ENCODE measurements at places on chromosomes 2 and 18.

DNA sequence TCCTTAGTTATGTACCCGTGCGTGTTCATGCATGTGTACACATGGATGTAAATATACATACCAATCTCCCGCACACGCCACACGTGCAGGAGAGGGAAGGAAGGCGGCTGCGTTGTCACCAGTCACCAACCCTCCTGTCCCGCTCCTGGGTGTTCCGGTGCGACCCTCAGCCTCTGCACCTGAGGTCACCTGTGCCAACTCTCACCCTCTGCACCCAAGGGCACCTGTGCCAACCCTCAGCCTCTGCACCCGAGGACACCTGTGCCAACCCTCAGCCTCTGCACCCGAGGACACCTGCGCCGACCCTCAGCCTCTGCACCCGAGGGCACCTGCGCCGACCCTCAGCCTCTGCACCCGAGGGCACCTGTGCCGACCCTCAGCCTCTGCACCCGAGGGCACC lies 192.8 kb upstream of the SALL3 start:
- no peak for DNase-seq

GRCh38 chr2:84879584-84880394 lies 1.1 kb downstream of the TRABD2A start:
- DNase-seq: no peak

GRCh38 chr2:27800856-27801255 lies 29.3 kb downstream of the MRPL33 start:
- DNase-seq: no peak

DNA sequence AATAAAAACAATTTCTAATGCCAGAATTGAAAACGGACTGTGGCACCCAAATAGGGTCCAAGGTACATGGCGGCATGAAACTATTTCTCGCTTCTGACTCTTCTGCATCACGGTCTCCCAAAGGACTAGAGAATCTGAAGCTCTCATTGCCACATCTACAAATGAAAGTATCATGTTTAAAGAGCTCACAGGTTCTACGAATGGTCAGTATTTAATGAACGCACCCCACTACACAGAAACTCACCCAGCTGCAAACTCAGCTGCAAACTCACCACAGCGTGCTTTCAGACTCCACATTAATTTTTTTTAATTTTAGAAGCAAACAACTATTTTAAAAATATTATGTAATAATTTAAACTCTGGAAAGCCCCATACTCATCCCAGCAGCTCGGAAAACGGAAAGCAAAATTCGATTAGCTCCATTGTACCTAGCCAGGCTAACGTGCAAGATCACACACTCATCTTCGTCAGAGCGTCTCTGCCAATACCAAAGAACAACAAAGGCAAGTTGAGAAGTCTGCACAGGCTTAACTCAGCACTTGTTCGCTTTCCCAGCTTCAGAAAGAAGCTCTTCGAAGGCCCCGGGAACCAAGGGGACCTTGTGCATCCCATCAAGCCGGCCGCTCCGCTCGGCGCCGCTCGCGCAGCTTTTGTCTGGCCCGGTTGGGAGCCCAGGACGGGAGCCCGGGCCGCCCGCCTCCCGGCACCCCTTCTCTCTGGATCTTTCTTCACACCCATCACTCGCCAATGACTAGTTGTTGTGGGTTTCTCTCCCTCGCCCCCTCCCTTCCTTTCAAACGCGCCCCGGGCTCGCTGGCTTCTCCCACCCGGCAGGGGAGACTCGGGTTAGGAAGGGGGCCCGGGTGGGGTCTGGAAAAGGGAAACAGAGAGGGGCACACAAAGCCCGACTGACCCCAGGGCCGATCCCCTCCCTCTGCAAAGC lies 785 bp downstream of the CLASP1 start:
- peak; percentile 49 for DNase-seq

- DNase-seq: peak; percentile 38
These were observed 50.8 kb upstream of the RASGRP3 start for GRCh38 chr2:33425586-33426031.

- DNase-seq: no peak
These were observed 634.6 kb downstream of the ADCYAP1 start for GRCh38 chr18:1539276-1539675.

DNA sequence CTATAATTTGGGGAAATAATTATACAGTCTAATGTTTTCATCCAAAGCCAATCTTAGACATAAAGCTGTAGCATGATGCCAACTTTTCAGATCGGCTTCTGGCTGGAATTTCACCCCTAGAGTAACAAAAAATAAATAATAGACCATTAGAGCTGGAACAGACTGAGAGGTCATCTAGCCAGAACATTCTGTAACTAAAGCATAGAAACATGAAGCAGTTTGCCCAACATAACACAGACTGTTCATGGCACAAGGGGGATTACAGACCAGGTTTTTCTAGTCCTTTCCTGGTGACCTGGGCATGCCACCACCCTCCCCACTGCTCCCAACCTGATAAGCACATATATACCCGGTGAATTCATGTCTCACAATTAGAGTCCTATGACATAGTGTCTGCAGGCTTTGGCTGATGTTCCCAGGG lies 116.4 kb upstream of the PPP1CB start:
- DNase-seq: no peak
